ENCODE measurements at places on chromosomes 16 and 17. TPM values are rescaled to one million over a fixed set of nuclear protein-coding genes. Genes with fewer than 3 reads are reported as not detected.

The KRT32 gene
- not detected for total RNA-seq

The MPO gene
- total RNA-seq = 1.8 TPM

The TMEM114 gene
- total RNA-seq = not detected

The KRTAP4-11 gene
- total RNA-seq = not detected

The MRPS7 gene
- 24.1 TPM for total RNA-seq

The TEX14 gene
- not detected for total RNA-seq

Measured in ascending aorta (tissue), 2 donors.